ELR (cell line): ENCODE measurements at places on chromosomes 6 and 20.
A peak's percentile ranks its signal among the peaks of the same experiment; 100 is the strongest.

- no peak for DNase-seq
These were observed 155.6 kb upstream of the SMLR1 start for GRCh38 chr6:130671577-130671976.

GRCh38 chr20:3209946-3210317 lies 634 bp downstream of the ITPA start:
- DNase-seq = peak; percentile 25

DNA sequence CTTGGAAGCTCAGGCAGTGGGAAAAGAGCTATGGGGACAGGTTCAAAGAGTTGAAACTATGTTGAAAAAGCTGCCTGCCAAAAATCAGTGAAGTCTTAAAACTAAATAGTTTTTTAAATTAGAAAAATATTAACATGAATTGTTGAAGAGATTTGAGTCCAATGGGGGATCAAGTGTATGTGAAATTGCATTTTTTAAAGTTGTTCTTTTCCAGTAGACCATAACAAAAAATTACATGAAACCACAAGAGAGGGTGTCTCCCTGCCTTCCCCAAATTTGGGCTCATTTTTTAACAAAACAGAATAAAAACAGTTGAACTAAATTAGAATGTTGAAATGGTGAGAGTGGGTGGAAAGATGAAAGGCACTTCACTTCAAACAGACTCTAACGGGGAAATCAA lies 31.5 kb upstream of the COL10A1 start:
- DNase-seq = no peak

DNA sequence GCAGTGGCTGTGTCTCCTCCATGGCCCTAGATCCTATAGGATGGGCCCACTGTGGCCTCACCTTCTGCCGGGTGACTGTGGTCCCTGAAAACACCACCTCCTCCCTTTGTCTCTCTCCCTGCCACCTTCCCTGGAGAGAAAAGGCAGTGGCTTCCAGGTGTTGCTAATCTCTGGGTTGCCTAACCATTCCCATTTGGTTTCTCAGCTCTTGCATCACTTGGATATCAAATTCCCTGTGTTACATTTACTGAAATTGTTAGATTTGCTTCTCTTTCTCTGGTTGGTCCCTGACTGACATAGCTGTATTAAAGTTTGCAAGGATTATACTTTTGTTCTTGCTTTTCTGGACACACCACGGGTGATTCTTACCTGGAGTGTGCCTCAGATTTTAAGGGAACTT lies 9.3 kb upstream of the ZFP64 start:
- DNase-seq = no peak

GRCh38 chr6:160692369-160692959 lies 9.6 kb upstream of the PLG start:
- DNase-seq = no peak

DNA sequence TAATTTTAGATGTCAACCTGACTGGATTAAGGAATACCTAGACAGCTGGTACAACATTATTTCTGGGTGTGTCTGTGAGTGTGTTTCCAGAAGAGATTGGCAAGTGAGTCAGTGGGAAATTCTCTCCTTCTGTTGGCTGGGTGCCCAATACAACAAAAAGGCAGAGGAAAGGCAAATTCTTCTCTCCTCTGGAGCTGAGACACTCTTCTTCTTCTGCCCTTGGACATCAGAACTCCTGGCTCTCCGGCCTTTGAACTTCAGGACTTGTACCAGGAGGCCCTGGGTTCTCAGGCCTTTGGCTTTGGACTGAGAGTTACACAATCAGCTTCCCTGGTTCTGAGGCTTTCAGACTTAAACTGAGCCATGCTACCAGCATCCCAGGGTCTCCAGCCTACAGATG lies 7.8 kb upstream of the BTN3A1 start:
- DNase-seq = peak; percentile 83

DNA sequence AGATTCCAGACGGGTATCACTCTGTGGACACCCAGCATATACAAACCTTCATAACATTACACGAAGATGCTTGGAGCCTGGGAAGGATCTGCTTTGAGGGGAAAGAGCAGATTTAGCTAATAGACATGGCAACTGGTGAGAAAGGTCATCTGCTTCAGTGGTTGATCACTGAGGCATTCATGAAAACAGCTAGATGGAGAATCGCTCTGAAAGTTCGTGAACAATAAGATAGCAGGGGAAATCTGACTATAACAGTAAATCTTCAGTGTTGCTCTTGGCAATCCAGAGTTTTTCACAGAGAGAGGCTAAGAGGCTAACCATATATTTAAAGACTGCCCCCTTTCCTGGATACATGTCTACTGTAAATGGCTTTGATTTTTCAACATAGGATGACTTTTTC lies 245.3 kb downstream of the FARS2 start:
- DNase-seq = no peak

DNA sequence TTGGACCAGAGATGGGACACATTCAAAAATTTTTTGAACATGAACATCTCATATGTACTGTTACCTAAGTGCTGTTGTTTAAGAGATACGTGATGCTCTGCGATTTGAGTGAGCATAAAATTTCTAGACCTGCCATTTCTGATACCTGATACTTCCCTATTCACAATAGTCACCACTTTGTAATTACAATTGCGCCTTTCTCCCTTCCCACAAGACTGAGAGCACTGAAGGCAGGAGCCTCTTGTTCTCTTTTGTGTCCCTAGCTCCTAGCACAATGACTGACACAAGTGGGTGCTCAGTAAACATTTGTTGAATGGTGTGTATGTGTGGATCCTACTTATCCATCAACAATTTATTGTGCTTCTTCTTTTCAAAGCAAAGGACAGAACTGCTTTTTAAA lies 92.8 kb upstream of the TMEM30A start:
- DNase-seq = no peak

DNA sequence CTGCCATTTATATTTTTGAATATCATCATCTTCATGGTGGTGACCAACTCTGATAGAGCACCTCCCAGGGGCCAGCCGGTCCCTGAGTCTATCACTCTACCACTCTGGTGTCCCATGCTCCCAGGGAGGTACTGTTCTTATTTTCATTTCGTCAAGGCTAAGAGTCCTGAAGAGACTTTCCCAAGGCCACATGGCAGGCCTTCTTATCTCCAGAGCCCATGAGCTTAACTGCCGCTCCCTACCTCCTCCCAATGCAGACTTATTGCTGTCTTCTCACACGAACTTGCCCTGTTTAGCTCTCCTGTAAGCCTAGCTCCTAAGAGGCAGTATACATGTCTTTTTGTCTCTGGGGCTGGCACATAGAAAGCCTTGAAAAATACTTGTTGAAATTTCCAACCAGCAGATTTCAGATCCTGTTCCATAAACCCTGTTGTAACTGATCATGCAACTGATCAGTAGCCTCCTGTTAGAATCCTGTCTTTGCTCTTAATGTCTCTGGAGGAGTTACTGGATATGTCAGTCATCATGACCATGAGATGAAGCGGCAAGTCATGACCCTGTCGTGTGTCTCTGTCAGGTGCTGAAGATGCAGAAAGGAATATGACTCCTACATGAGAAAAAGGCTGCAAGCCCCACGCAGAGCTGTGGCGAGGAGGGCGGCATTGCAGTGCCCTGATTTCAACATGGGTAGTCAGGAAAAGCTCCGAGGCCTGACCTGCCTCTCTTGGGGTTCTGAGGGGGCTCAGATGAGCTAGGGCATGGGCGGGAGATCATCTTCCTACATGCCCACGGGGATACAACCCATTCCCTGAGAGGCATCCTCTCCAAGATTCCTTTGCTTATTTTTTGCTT lies 60.0 kb downstream of the TTI1 start:
- DNase-seq = no peak

DNA sequence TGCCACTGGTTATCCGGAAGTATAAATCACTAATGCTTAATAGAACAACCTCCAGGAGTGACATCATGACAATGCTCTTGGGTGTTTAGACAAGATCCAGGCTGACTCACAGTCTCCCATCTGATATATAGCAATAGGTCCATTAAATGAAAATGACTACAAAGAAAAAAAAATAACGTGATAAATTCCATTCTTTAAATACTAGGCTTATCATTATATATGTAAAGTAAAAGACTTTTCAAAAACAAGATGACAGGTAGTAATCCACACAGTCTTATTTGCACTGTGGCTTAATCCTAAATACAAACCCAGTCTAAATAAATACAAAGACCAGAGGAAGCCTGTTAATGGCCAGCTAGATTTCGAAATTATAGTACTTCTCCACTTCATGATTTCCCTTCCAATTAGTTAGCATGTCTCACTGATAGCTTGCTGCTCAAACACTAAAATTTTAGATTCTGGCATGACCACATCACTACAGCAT lies 149.1 kb upstream of the BEND3 start:
- peak; percentile 84 for DNase-seq

DNA sequence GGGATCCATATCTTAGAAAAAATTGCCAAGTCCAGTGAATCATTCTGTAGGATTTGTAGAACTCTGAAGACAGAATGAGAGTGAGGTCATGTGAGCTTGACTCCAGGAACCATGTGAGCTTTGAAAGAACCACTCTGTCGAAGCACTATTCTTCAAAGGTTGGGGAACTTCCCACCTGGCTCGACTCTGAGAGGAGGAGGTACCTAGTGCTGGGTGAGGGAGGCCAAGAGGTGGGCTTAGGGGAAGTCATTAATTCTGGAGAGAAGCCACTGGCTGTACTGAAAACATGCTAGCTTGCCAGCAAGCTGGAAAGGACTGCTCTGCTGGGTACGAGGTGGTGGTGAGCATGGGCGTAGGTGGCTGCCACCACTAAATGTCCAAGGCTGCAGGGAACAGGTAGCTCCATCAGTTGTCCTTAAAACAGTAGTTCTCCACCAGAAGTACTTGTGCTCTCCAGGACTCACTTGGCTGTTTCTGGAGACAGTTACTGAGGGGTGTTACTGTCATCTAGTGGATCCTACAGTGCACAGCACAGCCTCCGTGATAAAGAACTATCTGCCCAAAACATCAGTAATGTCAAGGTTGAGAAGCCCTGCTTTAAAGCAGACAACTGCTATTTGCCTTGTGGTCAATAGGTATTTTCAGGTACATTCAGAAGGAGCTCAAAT lies 34.7 kb upstream of the SYNJ2 start:
- DNase-seq = peak; percentile 49

DNA sequence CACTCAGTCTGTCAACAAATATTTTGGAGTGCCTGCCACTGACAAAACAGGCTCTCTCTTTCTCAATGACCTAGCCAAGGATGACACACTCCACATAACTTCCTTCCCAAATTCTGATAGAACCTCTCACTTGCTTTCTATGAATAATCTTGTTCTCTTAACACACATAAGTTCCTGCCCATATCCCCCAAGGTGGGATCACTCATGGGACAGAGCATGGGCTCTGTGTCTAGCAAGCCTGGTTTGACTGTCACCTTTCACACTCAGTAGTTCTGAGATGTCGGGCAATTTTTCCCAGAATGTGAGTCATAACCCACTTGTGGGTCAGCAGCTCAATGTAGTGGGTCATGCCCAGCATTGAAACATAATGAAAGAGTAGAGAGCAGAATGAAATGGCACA lies 78.1 kb downstream of the LRFN2 start:
- DNase-seq = no peak

DNA sequence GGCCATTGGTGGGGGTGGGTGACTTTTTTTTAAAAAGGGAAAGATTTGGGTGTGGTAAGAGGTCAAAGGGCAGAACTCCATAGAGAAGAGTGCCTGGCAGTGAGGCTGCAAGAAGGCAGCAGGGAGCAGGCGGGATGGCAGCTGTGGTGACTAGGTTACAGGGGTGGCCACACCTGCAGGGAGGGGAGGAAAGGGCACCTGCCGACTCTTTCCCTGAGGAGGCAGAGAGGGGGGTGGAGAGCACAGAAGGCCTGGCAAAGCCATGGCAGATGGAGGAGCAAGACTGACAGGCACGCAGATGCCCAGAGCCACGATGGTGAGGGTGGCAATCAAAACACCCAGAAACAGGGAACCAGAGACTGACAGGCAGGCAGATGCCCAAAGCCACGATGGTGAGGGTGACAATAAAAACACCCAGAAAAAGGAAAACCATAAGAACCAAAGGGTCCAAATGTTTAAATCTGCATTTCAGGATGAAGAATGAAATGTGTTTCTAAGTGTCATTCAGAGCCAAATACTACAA lies 19.3 kb downstream of the CST7 start:
- DNase-seq = no peak

GRCh38 chr20:62624325-62624690 lies 18.0 kb upstream of the SLCO4A1 start:
- no peak for DNase-seq

DNA sequence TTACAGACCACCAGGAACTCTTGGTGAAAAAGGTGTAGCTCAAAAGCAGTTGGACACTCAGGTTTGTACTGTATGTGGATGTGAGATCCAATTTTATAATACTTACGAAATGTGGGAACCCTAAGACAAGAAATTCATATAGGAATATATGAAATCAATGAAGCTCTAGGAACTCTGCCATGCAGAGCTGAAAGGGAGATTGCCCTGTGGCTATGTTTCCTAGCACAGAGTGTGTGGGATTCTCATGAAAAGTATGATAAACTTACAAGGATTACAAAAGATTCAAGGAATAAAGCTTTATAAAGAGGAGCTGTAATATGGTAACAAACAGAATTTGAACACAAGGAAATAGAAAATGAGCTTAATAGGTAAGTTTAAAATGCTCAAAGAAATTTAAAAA lies 205.7 kb upstream of the FAM83B start:
- no peak for DNase-seq

- DNase-seq = peak; percentile 65
These were observed 902 bp downstream of the SLC29A1 start for GRCh38 chr6:44224029-44224964.

DNA sequence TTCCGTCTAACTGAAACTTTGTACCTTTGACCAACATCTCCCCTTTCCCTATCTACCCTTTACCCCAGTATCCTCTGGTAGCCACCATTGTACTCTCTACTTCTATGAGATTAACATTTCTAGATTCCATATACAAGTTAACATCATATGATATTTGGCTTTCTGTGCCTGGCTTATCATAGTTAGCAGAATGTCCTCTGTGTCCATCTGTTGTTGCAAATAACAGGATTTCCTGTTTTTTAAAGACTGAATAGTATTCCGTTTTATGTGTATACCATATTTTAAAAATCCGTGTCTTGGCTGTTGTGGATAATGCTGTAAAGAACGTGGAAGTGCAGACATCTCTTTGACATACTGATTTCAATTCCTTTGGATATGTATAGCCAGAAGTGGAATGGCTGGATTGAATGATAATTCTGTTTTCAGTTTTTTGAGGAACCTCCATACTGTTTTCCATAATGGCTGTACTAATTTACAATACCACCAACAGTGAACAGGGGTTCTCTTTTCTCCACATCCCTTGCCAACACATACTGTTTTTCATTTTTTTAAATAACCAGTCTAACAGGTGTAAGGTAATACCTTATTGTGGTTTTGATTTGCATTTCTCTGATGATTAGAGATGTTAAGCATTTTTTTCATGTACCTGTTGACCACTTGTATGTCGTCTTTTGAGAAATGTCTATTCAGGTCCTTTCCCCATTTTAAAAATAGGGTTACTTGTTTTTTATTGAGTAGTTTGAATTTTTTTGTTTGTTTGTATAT lies 53.8 kb downstream of the CDC5L start:
- DNase-seq = no peak

DNA sequence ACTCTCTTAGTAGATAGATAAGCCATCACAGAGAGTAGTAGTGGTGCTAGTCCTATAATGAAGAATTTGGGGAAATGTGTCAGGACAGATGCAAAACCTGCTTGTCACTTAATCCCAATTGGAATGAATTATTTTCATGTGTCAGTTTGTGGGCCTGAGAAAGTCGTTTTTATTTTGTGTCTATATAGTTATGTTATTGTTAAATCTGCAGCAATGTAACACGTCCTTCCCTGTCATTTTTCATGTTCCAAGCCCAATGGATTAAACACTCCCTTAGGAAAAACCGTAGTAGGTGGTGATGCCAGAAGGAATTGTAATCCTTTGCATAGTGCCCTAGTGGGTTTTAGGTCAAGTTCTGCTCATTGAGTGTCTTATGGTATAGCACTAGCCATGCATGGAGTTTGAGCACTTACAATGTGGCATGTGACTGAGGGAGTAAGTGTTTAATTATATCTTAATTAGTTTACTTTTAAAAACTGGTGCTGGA lies 105.9 kb upstream of the PRSS16 start:
- DNase-seq = no peak
